GM12865 (cell line): ENCODE measurements at places on chromosomes 16 and 17.

DNA sequence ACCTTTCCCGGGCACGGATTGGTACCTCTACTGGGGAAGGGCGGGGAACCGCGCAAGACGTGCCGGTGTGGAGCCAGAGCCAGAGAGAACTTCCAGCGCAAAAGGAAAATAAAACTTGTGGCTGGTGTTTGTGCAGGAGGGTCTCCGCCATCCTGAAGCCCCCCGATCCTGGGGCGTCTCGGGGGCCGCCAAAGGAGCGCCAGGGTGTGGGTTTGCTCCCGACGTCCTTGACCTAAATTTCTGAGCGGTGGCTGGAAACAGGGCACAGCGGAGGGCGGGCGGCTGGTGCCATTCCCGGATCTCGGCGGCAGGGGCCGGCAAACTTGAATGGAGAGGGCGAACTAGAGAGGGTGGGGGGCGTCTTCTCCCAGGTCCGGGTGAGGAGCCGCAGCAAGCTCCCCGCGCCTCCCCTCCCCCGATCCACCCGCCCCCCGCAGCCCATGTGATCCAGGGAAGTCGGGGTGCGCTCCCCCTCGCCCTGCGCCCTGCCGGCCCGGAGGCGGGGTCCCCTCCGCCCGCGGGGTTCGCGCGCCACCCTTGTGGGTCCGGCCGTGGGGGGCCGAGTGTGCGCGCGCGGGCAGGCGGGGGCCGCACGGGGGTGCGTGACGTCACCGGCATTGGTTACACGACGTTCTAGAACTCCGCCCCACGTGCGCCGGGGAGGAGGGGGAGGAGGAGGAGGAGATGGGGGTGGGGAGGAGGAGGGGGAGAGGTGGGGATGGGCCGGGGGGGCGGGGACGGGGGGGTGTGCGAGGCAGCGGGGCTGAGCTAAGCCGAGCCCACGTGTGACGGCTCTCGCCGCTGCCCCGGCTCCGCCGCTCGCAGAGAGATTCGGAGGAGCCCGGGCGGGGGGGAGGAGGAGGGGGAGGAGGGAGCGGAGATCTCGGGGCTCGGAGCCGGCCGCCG lies at the start of gene MSI2:
Gene MSI2 (plus strand): TSS at position 748 of the 906 bp plus-strand sequence. CDS start 220 bp downstream, outside the sequence.
- peak; percentile 94 for DNase-seq

DNA sequence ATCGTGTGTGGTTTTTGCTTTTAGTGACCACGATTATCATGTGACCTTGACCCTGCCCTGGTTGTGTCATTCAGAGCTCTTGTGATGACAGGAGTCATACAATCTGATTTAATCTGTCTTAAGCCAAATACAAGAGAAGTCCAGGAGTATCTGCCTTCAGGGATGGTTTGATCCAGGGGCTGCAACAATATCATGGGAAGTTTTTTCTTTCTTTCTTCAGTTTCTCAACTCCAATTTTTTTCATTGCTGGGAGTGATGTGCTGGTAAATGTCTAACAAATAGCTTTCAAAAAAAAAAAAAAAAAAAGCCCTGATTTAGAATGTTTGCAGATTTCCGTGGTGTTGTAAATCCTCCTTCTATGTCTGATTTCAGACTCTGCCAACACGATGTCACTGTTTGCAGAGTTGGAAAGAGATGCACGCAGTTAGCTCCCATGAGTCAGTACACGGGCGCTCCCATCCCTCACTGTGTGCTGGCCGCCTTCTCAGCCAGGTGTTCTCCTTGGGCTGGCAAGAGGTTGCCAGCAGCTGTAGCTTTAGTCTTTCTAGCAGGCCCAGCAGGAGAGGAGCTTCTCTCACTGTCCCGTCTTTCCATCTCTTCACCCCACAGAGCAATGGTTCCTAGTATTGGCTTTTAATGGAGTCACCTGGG lies 229.7 kb downstream of the SNX29 start:
- no peak for DNase-seq

GRCh38 chr17:6254036-6254435 lies 180.9 kb downstream of the AIPL1 start:
- no peak for DNase-seq

DNA sequence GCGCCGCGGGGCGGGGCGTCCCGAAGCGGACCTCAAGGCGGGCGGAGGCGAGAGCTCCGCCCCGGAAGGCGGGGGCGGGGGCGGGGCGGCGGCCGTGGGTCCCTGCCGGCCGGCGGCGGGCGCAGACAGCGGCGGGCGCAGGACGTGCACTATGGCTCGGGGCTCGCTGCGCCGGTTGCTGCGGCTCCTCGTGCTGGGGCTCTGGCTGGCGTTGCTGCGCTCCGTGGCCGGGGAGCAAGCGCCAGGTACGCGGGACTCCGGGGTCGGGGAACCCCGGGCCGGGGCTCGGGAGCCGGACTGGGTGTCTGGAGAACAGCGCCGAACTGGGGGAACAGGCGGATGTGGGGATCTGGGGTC lies at the start of gene TNFRSF12A:
Gene TNFRSF12A (plus strand): TSS at position 122 of the 357 bp plus-strand sequence. CDS start 30 bp downstream, at position 152.
- DNase-seq, result peak; percentile 81
